ENCODE measurements at places on chromosomes 6 and 20. TPM values are rescaled to one million over a fixed set of nuclear protein-coding genes. Genes with fewer than 3 reads are reported as not detected.

- DNase-seq = no peak
Observed at GRCh38 chr20:23060629-23061028, 11.2 kb upstream of the THBD start.

GRCh38 chr20:13101276-13101675 is 92.5 kb downstream of the SPTLC3 start:
- no peak for DNase-seq

- DNase-seq = no peak
Observed at GRCh38 chr20:5592165-5592564, 158.0 kb upstream of the SHLD1 start.

DNA sequence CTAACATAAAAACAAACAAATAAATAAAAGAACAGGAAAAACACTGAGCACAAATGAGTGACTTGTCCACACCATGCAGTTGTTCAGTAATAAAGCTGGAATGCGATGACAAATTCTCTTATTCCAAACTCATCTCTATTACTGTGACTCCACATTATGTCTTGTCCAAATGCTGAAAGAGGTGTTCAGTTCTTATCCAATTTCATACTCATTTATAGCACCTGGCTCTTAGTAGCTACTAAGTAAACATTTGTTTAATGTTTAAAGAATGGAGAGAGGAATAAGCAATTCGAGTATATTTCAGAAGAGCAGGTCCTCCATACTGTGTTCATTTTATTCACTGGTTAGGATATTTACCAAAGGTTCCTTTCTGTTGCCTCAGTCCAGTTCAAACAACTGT is 439.0 kb upstream of the JAG1 start:
- DNase-seq = no peak

DNA sequence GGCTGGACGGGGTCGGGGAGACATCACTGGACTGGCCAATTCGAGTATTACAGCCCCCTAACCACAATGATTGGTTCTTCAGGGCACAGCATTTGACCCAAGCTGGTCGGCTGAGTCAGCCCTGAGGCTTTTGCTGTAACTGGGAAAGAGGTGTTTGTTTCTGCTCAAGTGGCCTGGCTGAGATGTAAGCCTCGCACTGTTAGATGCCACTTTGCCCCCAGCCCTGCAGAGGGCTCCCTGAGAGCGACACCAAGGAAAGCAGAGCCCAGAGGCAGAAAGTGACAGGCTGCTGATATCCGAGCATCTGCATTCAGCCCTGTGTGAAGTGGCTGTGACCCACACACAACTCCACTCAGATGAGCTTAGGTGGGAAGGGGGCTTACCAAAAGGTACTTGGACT is 19.4 kb downstream of the ERGIC3 start:
- no peak for DNase-seq

DNA sequence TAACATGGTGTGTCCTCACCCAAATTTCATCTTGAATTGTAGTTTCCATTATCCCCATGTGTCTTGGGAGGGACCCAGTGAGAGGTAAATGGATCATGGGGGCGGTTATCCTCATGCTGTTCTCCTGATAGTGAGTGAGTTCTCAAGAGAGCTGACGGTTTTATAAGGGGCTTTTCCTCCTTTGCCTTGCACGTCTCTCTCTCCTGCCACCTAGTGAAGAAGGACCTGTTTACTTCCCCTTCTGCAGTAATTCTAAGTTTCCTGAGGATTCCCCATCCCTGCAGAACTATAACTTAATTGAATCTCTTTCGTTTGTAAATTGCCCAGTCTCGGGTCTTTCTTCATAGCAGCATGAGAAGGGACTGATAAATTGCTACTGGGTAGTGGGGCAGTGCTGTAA is 789.3 kb downstream of the FRK start:
- no peak for DNase-seq

Gene CLPSL1
- not detected for total RNA-seq

Gene GABRR1
- total RNA-seq = not detected

Gene TXNDC5
- total RNA-seq = 94.9 TPM

Gene KIFC1
- total RNA-seq = 28.0 TPM

Measured in type B pancreatic cell (in vitro differentiated cells).